ENCODE measurements at places on chromosomes 5 and 9.

GRCh38 chr9:131214286-131214856, 61.9 kb downstream of the FAM78A start:
- no peak for DNase-seq

DNA sequence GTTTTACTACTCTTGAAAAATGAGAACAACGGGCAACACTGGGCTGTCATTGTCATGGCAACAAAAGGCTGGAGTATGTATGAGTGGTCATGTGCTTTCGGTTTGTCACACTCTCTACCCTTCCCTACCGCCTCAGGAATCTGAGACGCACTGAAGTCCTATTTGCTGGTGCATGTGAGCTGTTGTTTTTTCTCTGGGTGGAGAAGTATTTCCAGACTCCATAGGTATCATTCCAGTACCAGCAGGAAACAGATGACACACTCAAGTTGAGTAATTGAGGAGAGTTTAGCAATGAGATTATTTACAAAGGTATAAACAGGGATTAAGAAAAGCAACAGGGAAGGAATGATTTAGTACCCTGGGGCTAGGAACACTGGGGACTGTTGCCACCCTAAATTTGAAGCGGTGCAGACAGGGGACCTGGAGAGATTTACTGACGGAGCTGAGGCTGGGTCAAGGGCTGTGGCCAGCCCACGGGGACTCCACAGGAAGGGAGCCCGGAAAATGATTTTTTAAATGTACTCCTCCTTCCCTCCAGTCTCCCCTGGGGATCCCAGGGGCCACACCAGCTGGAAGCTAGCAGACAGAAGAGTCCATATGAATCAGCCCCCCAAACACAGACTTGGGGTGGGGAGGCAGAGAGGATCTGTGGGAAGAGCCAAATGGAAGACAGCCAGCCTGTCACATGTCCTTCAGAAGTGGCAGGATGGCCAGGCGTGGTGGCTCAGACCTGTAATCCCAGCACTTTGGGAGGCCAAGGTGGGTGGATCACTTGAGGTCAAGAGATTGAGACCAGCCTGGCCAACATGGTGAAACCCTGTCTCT, 13.2 kb upstream of the ZBTB43 start:
- DNase-seq = peak; percentile 96

- peak; percentile 98 for DNase-seq
Measured at GRCh38 chr5:149062371-149063016, 368 bp downstream of the SH3TC2 start.

GRCh38 chr5:150723845-150724244, 23.0 kb upstream of the RBM22 start:
- no peak for DNase-seq

- DNase-seq = no peak
Measured at GRCh38 chr5:55306641-55307382, 682 bp downstream of the DHX29 start.

GRCh38 chr9:34179213-34180136, 632 bp downstream of the UBAP1 start:
- DNase-seq = peak; percentile 32

DNA sequence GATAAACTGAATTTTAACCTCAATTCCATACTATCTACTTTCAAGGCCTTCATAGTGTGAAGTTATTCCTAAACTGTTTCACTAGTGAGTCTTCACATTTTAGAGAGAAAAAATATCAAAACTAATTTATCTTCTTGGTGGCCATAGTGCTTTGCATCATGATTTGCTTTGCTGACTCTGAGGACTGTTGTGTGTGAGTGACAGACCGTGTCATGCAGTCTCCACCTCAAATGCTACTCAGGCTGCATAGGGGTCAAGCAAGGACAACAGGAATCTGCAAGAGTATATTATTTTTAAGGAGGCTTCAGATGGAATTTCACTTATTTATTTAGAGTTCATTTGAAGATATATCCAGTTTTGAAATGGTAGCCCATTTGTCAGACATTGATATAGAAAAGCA, 34.5 kb downstream of the MACIR start:
- no peak for DNase-seq

GRCh38 chr5:33306758-33307157, 134.0 kb upstream of the TARS1 start:
- DNase-seq = no peak

DNA sequence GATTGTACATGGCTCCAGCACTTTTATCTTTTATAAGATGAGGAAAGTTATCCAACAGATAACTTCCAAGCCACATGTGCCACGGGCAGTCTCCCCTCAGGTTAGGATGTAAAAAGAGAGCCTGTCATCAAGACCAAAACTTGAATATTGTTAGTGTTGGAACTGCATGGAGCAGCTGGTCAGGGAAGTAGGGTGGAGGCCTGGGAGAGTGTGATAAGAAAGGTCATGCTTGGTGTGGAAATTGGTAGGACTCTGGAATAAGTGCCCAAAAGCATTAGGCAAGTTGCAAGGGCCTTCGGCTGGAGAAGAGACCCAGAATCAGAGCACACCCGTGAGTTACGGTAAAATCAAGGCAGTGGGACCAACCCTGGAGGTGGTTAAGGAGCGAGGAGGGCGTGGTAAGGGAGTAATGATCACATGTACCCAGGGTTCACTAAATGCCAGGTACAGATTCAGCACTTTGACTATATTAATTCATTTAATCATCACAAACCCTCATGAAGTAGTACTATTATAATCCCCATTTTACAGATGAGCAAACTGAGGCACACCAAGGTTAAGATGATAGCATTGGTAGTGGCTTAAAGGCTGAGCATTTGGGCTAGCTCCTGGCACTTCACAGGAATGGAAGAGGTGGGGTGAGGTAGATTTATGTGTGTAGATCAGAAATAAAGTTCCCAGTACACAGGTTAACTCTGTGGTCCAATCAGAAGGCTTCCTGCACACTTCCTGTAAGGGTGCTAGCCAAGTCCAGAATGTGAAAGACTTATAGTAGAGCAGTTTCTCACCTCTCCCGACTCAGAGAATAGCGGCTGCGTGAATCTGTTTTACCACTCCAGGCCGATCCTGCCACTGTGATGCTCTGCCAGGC, 96.5 kb upstream of the ZNF608 start:
- DNase-seq = no peak

GRCh38 chr9:134698587-134699342, 57.2 kb downstream of the COL5A1 start:
- peak; percentile 45 for DNase-seq

DNA sequence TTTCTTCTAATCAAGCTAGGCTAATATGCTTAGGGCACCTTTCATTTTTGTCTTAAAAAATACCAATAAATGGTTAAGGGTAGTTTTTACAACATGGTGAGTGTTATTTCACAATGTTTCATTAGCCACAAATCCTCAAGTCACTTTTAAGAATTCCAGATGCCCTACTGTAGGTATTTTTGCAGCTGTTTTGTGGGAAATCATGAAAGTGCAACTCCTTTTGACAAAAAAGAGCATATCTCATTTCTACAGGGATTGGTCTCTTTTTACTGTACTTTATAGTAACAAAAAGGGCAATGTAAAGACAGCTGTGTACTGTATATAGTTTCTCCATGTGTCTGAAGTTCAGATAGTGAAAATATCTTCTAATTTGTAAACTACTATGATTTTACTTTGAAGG, 28.3 kb upstream of the GAS1 start:
- no peak for DNase-seq

DNA sequence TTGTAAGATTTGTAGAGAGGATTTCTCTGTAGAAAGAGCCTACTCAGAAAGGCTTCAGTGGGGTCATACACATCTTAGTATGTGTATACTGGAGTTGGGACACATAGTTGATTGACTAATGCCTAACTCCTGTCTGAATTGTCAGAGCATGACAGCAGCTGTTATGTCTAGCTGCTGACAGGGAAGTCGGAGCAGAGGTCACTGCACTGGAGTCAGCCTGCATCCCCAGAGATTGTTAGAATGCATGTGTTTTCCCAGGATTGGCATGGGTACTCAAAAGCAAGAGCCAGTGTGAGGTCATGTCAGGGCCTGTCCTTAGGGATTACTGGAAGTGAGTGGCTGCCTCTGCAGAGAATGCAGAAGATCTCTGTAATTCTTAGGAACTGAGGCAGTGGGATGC, 82.7 kb downstream of the ITGA1 start:
- DNase-seq = no peak

GRCh38 chr9:130260816-130261765, 4.5 kb upstream of the HMCN2 start:
- no peak for DNase-seq

GRCh38 chr9:78326564-78326963, 29.6 kb downstream of the PSAT1 start:
- DNase-seq = no peak

- DNase-seq = no peak
Measured at GRCh38 chr5:158914008-158915000, 185.4 kb downstream of the EBF1 start.

DNA sequence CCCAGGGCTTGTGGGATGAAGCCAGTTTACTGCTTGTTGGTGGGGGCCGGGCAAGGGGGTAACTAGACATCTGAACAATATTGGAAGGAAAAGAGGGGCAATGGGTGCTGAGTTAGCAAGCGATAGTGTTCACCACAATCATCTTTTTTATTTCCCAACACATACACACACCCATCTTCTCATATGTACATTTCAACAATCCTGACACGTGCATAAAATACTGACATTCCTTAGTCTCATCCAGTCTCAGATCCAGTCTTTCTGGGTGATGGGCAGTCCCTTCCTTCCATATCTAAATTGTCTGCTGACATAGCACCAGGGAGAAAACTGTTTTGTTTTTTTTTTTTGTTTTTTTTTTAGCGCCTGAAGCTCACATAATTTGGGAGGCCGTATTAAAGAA, 333.6 kb upstream of the TRPC7 start:
- no peak for DNase-seq

GRCh38 chr5:38011668-38012188, 171.9 kb upstream of the GDNF start:
- no peak for DNase-seq

- no peak for DNase-seq
Measured at GRCh38 chr9:17986595-17986994, 407.7 kb downstream of the SH3GL2 start.

GRCh38 chr9:133142684-133143622, 20.8 kb downstream of the GBGT1 start:
- DNase-seq = no peak

DNA sequence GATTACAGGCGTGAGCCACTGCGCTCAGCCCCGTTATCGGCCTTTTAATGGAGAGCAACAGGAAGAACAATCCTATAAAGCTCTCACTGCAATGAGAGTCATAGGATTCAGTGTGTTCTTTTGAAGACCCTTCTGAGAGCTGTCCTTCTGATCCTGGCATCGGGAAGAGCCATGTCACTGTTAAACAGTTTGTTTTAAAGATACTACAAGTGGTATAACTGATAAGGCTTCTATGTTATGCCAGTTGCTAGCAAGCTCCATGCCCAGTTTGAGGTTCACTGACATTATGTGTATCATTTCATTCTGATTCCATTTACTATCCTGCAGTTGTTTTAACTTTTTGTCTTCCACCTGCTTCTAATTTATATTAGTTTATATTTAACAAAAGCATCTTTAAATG, 55.8 kb downstream of the GNAQ start:
- no peak for DNase-seq

DNA sequence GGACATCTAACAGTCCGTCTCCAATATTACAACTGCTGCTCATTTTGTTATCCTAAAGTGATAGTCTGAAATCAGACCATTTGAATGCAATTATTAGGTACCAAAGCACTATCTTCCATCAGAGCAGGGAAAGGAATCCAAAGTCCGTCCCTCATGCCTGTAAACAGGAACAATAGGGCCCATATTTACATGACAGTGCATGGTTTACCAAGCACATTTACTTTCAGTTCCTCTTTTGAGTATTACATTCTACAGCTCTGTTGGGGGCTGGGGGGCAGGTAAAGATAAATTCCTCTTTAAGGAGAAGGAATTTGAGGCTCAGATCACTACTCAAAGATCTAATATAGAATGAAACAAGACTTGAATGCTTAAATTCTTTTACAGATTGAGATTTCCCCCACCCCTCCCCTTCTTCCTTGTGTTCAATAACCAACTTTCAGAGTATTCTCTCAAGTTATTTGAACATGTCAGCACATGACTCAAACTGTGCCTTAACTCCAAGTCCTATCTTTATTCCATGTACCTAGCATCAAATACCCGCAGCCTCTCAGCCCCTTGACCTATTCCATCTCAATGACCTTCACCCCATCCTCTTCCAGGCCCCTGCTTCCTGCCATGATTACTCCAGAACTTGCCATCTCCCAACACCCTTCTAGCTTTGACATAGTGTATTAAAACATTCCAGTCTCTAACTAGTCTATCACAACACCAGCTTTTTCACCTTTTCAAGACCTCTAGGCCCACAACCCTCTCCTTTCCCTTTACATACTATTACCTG, 71.0 kb downstream of the BRINP1 start:
- DNase-seq = no peak

GRCh38 chr5:122846051-122846550, 688 bp downstream of the SNX24 start:
- DNase-seq = peak; percentile 52

DNA sequence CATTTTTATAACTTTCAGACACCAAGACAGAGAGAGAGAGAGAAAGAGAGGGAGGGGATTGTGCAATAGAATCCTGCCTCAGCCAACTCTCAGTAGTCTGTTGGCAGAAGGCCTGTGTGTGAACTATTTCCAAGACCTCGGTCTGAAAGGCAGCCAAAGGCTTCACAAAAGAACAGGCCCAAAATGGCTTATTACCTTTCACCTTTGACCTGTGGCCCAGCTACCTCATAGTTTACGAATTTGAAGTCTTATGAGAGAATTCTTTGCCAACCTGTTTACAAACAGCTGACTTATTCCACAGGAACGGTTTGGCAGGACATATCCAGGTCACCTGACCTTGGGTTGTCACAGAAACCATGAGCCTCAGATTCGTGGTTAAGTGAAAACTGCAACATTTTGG, 48.6 kb downstream of the NR2F1-AS1 start:
- DNase-seq = peak; percentile 29

DNA sequence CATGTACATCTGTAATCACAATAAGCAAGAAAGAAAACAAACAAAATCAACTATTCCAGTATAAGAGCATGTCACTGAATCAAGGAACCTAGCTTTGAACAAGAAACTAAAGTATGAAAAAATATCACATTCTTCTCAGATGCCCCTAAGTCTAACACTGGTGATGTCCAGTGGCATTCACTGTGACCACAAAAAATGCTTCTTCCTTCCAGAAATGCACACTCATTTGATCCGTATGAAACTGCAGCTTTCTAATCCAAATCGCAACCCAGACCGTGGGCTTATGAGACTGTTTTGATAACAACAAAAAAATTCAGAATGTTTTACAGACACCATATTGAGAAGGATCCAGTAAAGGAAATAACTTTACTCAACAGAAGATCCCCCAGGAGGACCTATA, 320.1 kb upstream of the TARS1 start:
- peak; percentile 18 for DNase-seq

- DNase-seq = no peak
Measured at GRCh38 chr9:115437418-115437817, 319.5 kb upstream of the TNC start.

GRCh38 chr9:82299870-82300269, 311.3 kb downstream of the SPATA31D1 start:
- DNase-seq = no peak

GRCh38 chr5:62937661-62938558, 359.3 kb downstream of the LRRC70 start:
- DNase-seq = no peak

GRCh38 chr9:125397736-125398135, 136.1 kb downstream of the GAPVD1 start:
- no peak for DNase-seq

- no peak for DNase-seq
Measured at GRCh38 chr5:128668921-128669320, 130.9 kb upstream of the FBN2 start.

- DNase-seq = no peak
Measured at GRCh38 chr5:147912011-147912410, 5.7 kb upstream of the C5orf46 start.

Measured in A172 (cell line).